ENCODE measurements at places on chromosomes 1 and 21.

- peak; percentile 25 for DNase-seq
Measured at GRCh38 chr1:172451002-172451443, 7.2 kb upstream of the PIGC start.

- DNase-seq = no peak
Measured at GRCh38 chr1:70966018-70966638, 81.5 kb downstream of the PTGER3 start.

DNA sequence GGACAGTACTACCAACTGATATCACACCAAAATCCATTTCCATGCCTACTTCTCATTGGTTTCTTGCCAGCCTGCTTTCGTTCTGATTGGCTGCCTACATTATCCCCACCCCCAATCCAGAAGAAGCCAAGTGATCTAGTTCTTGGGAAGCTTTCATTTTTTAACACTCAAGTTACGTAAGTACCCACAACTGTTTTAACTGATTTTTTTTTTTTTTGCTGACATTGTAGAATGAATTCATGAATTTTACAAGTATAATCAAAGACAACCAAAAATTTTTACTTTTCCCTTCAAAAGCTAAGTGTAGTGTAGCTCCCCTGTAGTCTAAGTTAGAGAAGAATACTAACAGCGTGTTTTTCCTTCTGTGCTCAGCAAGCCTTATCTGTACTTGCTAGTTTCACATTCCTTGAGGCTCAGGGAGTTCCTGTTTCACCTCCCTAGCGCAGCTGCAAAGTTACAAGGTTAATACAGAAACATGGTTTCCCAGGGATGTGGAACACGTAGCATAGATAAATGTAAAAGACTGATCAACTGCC, at the start of gene SLC9C2:
TSS of gene SLC9C2 (minus strand) at position 17 of the 536 bp plus-strand sequence. CDS start 1,296 bp downstream, outside the sequence.
- DNase-seq = no peak

GRCh38 chr1:37947364-37947763, 511 bp upstream of the INPP5B start:
- no peak for DNase-seq

- DNase-seq = no peak
Measured at GRCh38 chr1:167927046-167927754, 9.3 kb upstream of the DCAF6 start.

- no peak for DNase-seq
Measured at GRCh38 chr1:204170494-204171155, 4.5 kb upstream of the REN start.

DNA sequence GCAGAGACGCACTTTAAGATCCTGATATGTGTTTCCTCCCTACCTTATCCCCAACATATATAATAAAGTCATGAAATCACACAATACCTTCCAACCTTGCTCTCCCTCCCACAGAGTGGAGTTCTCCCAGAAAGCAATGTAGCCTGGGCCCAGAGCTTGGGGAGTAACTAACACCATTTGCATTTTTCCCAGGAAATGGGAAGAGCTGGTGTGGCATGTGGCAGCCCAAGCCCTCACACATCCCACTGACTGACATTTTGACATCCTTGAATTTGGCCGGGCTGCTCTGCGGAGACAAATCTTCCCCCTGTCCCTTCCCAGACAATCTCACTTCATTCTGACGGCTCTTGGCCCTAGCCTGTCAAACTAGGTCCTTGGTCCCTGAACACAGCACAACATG, 37.0 kb upstream of the ATP2B4 start:
- no peak for DNase-seq

DNA sequence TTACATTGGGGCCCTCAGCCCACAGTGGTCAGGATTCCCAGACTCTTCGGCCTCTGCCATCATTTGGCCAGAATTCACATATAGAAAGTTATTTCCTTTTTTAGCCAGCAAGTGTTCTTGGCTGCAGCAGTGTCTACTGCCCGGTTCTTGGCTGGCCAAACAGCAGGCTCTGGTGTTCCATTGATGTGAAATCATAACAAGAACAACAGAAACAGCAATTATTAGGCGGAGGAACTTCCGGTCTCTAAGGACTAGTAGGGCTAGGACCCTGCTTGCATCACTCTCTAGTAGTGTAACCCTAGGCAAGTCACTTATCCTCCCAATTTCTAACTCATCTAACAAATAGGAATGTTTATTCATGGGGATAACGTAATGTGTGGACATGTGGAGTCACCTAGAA, 8.7 kb upstream of the GJA5 start:
- no peak for DNase-seq

DNA sequence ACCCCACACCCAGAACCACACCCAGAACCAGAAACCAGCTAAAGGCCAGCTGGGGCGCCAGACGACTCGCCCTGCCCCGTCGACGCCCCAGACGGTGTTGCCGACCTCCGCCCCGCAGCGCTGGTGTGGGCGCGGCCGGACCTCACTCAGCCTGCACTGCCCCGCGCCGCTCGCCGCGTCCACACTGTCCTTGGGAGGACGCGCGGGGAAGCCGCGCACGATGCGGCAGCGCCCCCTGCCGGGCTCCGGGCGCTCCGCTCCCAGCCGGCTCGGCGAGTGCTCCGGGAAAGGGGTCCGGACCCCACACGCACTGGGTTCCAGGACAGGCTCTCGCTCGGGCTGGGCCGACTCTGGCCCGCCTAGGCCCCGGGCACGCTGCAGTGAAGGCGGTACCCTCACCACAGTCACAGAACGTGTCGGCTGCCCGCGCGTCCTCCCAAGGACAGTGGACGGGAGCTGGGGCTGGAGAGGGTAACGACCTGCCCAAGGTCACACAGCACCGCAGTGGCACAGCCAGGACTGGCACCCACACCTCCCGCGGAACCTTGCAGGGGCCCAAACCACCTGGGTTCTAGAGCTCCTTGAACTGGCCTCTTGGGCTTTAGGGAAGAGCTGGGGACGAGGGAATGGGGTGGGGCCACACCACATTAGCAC, 90.2 kb downstream of the DMRTA2 start:
- DNase-seq = peak; percentile 53

DNA sequence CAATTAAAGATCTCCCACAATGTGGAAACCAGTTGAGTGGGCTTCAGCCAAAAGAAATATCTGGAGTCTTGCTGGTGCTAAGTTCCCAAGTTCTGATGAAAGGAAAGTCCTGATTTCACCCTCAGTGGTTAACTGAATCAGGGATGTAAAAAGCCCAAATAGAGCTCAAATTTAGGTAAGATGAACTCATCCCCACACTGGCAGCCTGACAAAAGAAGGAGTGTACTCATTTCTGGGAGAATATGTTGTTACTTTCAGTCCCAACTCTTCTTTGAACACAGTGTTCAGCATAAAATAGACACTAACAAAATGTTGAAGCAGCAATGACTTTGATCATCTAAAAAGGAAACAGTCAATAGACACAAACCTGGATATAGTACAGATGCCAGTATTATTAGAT, 91.7 kb downstream of the CHRM3 start:
- no peak for DNase-seq

DNA sequence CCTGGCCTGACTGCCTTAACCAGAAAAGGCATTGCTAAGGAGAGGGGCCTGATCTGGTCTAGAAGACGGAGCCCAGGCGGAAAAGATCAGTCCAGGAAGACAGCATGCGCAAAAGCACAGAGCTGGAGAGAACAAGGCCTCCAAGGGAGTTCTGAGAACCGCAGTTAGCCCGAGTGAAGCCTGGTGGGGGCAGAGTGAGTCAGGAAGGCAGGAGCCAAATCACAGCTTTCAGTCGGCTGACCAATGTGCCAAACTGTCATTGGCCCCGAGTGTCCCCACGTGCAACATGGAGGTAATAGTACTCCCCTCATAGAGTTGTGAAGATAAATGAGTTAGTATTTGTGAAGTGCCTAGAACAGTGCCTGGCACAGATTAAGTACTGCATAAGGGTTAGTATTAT, 1.2 kb upstream of the TSPAN2 start:
- no peak for DNase-seq

DNA sequence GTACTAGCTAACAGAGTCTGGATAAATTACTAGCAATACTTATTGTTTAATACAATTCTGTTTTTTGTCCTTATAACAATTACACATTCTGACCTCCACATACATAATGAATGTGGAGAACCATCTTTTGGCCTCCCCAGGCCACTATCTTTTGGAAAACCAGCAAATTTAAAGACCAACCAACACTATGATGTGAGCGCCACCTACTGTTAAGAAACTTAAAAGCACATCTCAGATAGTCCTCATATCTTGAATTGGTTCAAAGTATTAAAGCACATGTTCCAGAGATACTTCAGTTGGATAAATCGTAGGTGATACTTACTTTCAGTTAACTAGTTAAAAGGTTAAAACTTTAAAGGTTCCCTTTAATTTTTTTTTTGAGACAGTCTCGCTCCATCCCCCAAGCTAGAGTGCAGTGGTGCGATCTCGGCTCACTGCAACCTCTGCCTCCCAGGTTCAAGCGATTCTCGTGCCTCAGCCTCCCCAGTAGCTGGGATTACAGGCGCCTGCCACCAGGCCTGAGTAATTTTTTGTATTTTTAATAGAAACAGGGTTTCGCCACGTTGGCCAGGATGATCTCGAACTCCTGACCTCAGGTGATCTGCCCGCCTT, 29.3 kb upstream of the USP1 start:
- no peak for DNase-seq

GRCh38 chr21:37207441-37208009, 59.6 kb downstream of the VPS26C start:
- peak; percentile 37 for DNase-seq

DNA sequence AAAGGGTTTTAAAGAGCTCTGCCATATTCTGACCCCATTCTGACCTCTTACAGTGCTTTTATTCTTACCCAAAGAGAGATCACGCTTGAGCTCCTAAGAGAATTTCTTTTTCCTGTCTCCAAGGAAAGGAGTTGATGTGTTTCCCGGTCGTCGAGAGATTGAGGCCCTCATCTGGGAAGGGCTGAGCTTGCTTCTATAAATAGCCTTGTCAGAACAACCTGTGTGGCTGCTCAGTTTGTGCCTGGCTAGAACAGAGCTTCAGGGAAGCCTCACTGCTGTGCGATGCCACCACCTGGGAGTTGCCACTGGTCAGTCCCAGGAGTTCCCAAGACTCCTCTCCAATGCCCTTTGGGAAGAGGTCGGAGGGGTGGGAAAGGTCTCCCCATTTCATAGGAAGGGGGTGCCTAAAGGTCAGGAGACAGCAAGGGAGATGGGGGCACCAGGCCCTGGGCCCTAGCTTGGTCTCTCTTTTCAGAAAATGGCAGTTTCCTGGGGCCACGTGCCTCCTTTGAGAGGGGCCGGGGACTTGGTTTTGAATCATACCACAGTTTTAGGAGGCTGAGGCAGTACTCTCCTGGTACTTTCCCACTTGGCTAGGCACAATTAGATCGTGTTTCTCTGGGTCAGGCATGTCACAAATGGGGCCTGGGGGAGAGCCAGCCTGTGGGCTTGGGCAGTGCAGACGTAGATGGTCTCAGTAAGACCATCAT, 52.1 kb downstream of the EIF2D start:
- DNase-seq = no peak

DNA sequence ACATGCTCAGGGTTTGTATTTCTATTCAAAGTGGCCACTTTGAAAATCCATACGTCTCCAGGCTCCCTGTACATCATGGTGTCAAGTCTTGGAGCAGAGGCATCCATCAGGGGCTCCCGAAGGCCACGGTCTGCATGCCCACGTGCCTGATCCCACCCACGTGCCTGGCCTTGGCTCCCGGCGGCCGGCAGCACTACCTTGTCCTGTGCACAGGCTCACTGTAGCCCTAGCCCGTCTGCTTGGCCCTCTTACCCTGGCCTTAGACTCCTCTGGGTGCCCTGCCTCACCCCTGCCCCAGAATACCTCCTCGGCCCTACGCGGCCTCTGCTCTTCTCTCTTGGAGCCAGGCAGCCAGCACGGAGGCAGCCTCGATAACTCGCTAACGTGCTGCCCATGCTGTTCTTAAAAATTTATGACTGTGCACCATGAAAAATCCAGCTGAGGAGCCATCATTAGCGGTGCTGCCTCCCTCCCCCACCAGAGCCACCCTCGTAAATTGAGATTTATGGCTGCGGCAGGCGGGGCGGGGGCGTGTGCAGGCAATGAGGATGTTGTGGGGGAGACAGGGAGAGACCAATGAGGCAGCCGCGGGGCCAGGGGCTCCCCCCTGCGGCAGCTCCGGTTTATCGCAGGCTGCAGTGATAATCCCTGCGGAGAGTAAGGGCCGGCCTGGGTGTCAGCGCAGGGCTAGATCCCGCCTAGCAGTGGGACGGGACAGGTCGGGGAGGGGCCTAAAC, 24.6 kb downstream of the DMAP1 start:
- DNase-seq = peak; percentile 57

GRCh38 chr1:9903801-9904527, 6.1 kb downstream of the CTNNBIP1 start:
- DNase-seq = no peak

- DNase-seq = no peak
Measured at GRCh38 chr1:17098446-17099317, 20.6 kb downstream of the PADI2 start.

- DNase-seq = no peak
Measured at GRCh38 chr1:244674446-244674845, 21.5 kb downstream of the DESI2 start.

DNA sequence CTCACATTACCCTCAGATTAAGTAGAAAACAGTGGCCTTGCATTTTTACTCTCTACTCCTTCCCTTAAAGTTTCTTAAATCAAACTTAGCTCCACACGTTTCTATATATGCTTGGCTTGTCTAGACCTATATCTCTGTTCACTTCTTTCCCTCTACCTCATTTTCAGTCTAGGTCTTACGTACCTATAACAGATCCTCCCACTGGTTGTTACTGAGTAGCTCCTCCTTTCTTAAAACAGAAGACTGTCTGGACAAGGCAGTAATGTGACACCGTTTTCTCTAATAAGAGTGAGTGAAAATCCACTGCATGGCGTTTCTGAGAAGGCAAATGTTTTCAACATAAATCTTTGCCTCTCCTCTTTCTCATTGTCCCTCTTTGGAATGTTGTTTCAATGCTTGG, 211.7 kb upstream of the POGK start:
- DNase-seq = no peak

- peak; percentile 91 for DNase-seq
Measured at GRCh38 chr1:205849619-205850355, at the start of gene PM20D1. PM20D1 (minus strand) TSS chr1:205850132; CDS start chr1:205850072, 60 bp downstream.

- no peak for DNase-seq
Measured at GRCh38 chr1:164310166-164310565, 248.8 kb upstream of the PBX1 start.

DNA sequence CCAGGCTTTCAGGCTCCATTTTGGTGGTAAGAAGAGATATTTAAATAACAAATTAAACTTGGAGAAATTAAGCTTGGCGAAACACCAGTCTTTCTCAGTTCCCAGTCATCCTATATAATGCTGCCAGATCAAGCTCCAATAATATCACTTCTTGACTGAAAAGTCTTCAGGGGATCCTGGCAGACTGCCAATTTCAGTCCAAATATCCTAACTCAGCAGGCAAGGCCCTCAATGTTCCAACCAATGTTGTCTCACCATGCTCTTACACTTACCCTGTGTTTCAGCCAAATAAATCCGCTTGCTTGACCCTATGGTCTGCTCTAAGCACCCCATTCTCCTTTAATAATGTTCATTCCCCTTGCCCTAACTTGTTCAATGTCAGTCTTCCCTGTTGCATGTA, 39.9 kb upstream of the BCL10 start:
- DNase-seq = no peak

- DNase-seq = no peak
Measured at GRCh38 chr1:209609791-209610630, 26.5 kb downstream of the CAMK1G start.

GRCh38 chr1:200298242-200298641, 111.6 kb downstream of the ZNF281 start:
- DNase-seq = no peak

Data from activated naive CD4-positive, alpha-beta T cell treated with anti-CD3 and anti-CD28 coated beads, Interleukin-2, amount 10 ng/mL, durations not matched to agents 7 days and 5 days (primary cell).